Placental epithelial cell (primary cell): ENCODE measurements at places on chromosomes 7 and 10. TPM values are rescaled to one million over a fixed set of nuclear protein-coding genes. Genes with fewer than 3 reads are reported as not detected.

The PCLO gene
- total RNA-seq, result 2.0 and 2.1 TPM in 2 replicates

The FFAR4 gene
- not detected in 2 replicates for total RNA-seq

The PDLIM1 gene
- total RNA-seq, result 205 and 290 TPM in 2 replicates

The WNT16 gene
- total RNA-seq, result not detected in 2 replicates

The NME8 gene
- not detected in 2 replicates for total RNA-seq

The COL17A1 gene
- total RNA-seq, result 1,169 and 1,337 TPM in 2 replicates

The MOGAT3 gene
- not detected in 2 replicates for total RNA-seq

The CCNY gene
- total RNA-seq, result 30.2 and 32.1 TPM in 2 replicates

The PKD2L1 gene
- not detected in 2 replicates for total RNA-seq

The SFTPA1 gene
- total RNA-seq, result not detected in 2 replicates

The NPTX2 gene
- 0.22 and 0.39 TPM in 2 replicates for total RNA-seq

The OR13A1 gene
- 0.22 TPM in 1 of 2 replicates, not detected in the other for total RNA-seq

The LRIT1 gene
- under 0.01 TPM in 1 of 2 replicates, not detected in the other for total RNA-seq

The GHITM gene
- total RNA-seq, result 74.6 and 163 TPM in 2 replicates

The IGFBP1 gene
- total RNA-seq, result under 0.01 TPM in 1 of 2 replicates, not detected in the other

The TASOR2 gene
- 53.0 and 75.8 TPM in 2 replicates for total RNA-seq

The TFR2 gene
- total RNA-seq, result 1.2 and 1.7 TPM in 2 replicates

The SH2D4B gene
- total RNA-seq, result under 0.01 and 0.22 TPM in 2 replicates

The EMX2 gene
- not detected in 2 replicates for total RNA-seq

The AKR1E2 gene
- total RNA-seq, result 11.4 and 12.8 TPM in 2 replicates
